ENCODE measurements at places on chromosomes 2 and 18.

GRCh38 chr18:77755187-77755586 is 505.5 kb downstream of the GALR1 start:
- DNase-seq: no peak

DNA sequence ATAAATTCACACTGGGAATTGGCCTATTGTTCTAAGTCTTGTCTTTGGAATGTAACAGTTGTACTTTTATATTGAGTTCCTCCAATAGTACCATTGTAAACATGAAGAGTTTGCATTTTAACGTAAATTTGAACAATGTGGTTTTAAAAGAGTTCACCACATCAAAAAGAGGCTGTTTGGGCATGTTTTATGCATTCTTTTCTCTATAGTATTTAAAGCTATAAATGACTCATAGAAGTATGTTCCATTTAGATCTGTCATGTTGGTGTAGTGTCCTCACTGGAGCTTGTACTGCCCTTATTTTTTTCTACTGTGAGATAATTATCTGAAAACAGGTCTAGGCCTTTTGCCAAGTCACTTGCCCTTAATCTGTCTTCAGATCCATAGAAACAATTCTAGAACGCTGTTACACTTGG is 141.9 kb downstream of the RHBDD1 start:
- DNase-seq: no peak

DNA sequence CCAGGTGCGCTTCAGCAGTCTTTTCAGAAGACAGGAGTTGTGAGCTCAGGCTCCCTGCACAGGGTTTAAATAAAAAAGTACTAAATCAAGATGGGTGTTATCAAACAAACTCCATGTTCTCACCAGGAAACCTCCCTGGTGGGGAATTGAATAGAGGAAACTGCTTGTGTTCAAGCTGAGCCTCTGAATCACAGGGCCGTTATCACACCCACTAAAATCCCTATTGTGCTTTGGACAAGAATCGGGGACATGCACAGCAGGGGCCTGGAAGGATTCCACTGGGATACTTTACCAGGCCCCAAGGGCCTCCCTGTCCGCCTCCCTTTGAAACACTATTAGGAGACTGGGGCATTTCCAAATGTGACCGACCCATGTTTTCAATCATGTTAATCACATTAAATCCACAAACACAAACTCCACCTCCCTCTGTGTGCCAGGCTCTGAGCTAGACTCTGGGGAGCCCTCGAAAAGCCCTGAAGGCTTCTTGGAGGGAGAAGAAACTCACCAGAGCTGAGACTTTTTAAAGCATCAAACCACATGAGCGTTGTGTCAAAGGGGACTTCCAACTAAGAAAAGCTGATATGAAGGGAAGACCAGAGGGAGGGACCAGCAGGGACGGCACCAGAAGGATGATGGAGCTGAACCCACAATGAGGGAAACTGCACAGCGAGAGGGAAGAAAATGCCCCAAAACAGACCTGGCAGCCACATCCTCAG is 458.7 kb upstream of the ID2 start:
- no peak for DNase-seq

DNA sequence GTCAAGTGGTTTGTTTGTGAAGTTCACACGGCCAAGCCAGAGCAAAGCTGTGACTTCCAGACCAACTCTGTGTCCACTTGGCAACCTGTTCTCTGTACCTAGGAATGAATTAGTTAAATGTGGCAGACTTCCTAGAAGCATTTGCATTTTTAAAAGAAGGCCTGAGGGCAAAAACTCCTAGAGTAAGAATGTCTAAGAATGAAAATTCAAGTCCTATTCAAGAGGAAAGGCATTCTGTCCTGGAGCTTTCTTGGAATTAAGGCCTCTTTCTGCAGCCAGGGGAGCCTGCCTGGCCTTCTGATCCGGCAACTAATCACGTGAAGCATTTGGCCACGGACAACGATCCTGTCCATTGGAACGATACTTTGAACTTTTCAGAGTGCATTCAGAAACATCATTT is 155.0 kb downstream of the SETBP1 start:
- DNase-seq: no peak

GRCh38 chr2:62845256-62845655 is 139.7 kb downstream of the EHBP1 start:
- DNase-seq: no peak

GRCh38 chr2:68834737-68835376 is 36.3 kb downstream of the BMP10 start:
- DNase-seq: no peak

DNA sequence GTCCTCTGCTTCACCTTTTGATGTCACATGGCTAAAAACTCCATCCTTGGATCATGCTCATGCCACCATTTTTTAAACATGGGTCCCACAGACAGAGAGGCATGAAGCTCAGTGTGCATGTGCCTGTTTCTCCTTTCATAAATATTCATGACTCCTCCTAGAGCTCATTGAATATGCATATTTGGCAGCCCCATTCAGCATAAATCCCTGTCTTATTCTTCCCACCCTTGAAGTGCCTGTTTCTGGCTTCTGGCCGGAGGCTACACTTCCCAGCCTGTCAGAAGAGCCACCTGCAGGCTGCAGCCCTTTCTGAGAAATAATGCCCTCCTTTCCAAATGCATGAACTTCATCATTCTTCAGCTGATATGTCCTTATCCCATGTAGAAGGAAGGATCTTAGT is 109.7 kb downstream of the LDLRAD4 start:
- DNase-seq: no peak

- no peak for DNase-seq
Observed at GRCh38 chr2:211487733-211488132, 931.3 kb downstream of the CPS1 start.

- no peak for DNase-seq
Observed at GRCh38 chr18:4581966-4582365, 126.9 kb upstream of the DLGAP1 start.

- DNase-seq: no peak
Observed at GRCh38 chr2:437756-438393, 150.0 kb upstream of the ALKAL2 start.

- no peak for DNase-seq
Observed at GRCh38 chr2:70328921-70329561, 27.2 kb upstream of the FAM136A start.

DNA sequence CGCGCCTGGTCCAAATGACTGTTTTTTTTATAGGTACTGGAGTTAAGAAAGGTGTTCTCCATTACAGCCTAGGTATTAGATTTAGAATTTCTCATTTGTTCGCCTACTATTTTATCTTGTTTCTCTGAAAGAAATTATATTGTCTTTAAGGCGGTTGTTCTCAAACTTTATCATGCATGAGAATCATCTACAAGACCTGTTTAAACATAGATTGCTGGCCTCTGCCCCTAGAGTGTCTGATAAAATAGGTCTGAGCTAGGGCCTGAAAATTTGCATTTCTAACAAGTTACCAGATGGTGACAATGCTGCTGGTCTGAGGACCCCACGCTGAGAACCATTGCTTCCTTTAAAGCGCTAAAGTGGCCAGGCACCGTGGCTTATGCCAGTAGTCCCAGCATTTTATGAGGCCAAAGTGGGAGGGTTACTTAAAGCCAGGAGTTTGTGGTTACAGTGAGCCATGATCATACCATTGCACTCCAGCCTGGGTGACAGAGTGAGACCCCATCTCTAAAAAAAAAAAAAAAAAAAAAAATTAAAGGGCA is 34.0 kb upstream of the RNF138 start:
- DNase-seq: no peak

- DNase-seq: no peak
Observed at GRCh38 chr18:53757328-53757727, 467.1 kb downstream of the MBD2 start.

DNA sequence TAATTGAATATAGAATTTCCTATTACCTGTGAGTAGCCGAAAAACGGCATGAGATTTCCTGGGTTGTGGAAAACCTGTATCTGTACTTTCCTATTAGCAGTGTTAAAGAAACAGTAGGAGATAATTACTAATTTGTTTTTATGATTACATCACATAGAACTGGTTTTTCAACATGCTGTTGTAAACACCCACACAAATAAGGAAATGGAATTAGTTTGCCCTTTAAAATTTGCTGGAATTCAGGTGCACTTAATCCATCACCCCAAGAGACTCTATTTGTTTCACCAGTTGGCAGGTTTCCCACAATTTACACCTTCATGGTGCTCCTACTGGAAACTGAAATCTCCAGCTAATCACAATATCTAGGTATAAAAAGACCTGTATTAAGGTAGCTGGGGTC is 274.1 kb upstream of the SLC8A1 start:
- DNase-seq: no peak

DNA sequence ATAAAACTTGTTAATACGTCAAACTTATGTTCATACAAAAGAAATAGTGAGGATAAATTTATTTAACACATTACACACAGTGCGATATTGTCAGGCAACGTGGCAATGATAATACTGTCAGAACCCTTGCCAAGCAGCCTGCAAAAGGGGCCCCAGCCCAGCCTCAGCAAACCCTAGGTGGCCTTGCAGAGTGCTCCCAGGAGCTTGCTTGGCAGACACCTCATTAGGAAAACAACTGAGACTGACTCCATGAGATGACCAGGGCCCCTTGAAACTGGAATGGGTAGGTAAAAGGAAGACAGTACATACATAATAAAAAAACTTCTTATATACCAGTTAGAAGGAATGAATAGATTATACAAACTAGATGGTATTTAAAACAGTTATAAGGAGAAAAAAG is 136.6 kb upstream of the EPC2 start:
- DNase-seq: no peak

DNA sequence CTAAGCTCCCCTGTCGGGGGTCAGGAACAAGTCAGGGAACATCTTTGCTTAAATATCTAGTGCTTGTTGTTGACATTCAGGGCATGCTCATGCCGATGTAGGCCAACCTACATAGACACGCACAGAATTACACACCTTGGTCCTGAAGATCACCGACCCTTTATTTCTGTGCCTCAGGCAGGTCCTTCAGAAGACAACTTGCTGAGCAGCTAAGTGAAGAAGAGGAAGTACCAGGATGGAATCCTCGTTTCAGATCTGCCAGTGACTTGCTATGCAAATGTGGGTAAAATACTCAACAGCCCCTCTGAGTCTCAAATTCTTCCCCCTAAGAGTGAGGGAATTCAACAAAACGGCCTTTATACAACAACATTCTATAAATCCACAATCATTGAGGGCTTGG is 494.7 kb downstream of the BCL11A start:
- no peak for DNase-seq

- no peak for DNase-seq
Observed at GRCh38 chr2:127715778-127716449, 14.6 kb downstream of the SFT2D3 start.

DNA sequence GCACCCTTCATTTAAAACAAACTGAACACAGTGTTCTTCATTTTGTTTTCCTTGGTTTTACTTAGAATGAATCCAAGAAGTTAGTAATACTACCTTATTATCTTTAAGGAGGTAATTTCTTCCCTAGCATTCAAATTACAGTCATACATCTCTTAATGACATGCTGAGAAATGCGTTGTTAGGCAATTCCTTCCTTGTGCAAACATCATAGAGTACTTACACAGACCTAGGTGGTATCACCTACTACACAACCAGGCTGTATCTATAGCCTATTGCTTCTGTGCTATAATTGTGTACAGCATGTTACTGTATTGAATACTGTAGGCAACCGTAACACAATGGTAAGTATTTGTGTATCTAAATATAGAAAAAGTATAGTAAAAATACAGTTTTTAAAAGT is 8.4 kb upstream of the CABYR start:
- no peak for DNase-seq

DNA sequence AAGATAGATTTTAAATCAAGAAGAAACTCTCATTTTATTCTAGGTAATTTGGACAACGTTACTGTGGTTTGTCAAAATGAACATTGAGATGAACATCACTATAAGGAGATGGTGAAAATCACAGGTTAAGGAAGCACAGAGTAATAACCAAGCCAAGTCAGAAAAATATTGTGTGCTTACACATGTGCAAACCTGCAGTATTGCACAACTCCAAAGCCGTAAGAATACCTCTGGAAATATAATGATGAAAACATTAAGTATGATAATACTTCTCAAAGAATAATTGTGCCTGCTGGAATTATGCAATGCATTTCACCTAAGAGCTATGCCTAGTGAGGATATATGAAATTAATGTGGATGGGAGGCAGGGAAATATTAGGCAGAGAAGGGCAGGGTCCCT is 21.1 kb upstream of the GALNT5 start:
- no peak for DNase-seq

- no peak for DNase-seq
Observed at GRCh38 chr2:155301221-155301620, 602.7 kb downstream of the KCNJ3 start.

- DNase-seq: no peak
Observed at GRCh38 chr2:23861952-23862351, 65.0 kb downstream of the ATAD2B start.

DNA sequence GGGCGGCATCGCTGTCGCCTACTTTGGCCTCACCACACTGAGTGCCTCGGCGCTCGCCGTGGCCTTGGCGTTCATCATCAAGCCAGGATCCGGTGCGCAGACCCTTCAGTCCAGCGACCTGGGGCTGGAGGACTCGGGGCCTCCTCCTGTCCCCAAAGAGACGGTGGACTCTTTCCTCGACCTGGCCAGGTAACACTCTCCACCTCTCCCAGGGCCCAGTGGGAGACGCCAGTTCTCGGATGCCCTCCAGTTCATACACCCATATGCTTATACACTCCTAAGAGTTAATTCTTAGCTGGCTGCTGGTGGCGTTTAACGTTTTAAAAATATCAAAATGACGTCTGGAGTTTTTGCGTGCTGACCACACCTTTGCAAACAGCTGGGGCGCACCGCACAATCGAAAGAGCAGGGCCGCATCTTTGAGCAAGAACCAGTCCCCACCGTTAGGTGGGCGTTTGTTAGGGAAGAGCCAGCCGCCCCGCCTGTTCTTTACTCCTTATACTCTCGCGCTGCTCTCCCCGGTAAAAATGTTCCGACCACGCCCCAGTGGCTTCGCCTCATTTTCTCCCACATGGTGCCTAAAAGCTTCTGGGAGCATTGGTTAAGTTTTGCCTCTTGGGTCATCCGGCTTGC is 899 bp downstream of the SLC1A4 start:
- DNase-seq: no peak

DNA sequence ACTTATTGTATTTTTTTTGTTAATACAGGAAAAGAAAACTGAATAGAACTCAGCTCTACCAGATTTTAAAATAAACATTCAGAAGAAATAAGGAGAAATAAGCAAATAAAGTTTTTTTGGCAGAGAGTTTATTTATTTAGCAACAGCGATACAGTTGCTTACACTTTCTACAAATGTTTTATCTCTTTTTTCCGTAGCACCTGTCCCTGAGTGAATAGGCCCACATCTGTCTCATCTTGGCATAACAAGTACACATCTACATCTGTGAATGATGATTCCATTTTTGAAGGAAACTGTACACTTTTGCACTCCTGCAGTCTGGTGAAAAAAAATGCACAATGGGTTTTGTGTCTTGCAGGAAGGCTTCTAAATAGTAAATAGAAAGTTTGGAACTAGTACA is 783.6 kb upstream of the ZEB2 start:
- no peak for DNase-seq
